ENCODE measurements at places on chromosomes 1 and 21.

- no peak for DNase-seq
These were observed 376.7 kb upstream of the ADGRL2 start for GRCh38 chr1:81424061-81424460.

DNA sequence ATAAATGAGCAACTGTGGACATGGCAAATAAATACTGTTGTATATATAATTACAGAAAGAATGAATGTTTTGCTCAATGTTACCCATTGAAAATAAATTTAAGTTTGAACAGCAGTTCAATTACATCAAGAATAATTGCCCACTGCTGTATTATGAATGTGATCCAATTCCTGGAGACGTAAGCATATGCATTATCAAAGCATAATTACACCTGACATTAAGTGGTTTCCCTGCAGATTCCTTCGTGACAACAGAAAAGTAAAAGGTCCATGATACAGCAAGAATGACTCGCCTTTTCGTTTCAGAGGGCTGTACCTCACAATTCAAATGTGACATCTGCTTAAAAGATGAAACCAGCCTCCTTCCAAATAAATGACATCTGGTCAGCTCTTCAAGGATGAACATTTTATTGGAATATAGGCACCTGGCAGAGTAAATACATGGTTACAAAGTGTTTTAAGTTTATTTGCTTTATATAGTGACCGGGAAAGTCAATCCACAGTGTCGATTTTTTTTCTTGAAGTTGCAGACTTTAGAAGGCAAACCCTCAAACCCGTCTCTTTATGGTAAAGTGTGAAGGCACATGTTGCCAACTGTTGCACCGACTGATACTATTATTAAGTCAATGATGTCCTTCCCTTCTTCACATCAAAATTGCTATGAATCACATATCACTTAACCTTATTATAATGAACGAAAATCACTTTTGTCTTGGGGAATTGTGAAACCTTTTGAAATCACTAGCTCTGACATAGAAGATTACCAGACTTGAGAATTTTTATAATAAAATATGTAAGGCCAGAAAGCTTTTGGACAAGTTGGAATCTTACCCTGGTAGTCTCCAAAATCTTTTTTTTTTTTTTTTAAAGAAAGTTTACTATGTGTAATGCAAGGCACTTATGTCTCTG is 36.2 kb upstream of the EDEM3 start:
- DNase-seq, result no peak

GRCh38 chr1:160078512-160079195 is 2.7 kb upstream of the KCNJ9 start:
- DNase-seq, result peak; percentile 52

- DNase-seq, result no peak
These were observed 184.4 kb downstream of the SIPA1L2 start for GRCh38 chr1:232445361-232446106.

DNA sequence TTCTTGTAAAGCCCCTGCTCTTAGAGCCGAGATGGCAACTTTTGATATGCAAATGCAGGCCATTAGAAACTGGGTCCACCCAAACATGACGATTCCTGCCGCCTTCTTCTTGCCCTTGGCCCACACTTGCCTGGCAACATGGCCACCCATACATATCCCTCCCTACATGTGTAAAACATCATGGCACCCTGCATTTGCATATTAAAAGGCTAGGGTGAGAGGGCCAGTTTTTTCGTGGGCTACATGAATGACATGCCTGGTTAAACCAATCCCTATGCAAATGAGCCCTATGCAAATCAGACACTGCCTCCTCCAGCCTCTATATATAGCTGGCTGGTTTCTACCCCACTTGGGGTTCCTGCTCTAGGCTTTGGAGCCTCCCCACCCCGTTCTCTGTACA is 18.8 kb downstream of the PLA2G2A start:
- no peak for DNase-seq

DNA sequence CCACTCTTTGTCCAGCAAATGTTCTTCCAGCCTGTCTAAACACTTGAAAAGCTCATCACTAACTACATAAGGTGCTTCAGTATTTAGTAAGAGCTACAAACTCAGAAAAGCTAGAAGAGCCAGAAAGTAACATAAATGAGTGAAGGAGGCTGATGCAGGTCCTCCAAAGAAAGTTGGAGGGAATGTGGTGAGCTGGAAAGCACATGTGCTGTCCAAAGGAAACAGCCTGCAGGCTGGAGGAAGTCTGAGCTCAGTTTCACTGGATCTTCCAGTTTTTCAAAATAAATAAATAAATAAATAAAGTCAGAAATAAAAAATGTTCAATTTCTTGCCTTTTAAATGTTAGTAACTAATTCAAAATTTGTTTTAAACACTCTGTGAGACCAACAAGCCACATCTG is 25.5 kb downstream of the ZC3H11B start:
- DNase-seq, result no peak

- DNase-seq, result no peak
These were observed 33.1 kb upstream of the EXOSC10 start for GRCh38 chr1:11132563-11133293.

- DNase-seq, result no peak
These were observed 42.8 kb downstream of the SMG7 start for GRCh38 chr1:183515002-183515689.

DNA sequence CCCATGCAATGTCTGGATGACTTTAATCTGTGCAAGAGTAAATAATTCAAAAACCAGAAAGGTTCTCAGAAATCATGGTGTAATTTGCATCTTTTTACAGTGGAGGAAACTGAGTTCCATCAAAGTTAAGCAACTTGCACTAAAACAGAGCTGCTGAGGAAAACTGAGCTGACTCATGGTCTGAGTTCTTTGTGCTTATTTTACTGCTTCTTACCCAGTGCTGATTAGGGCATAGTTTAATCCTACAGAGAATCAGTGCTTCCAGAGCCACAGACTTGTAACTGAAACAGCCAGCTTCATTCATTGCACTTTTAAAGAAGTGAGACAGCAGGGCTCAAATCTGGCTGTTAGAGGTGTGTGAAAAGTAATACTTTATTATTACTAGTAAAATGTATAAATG is 10.9 kb upstream of the RWDD3 start:
- DNase-seq, result no peak

- no peak for DNase-seq
These were observed 2.2 kb upstream of the ATP1A4 start for GRCh38 chr1:160149233-160149632.

DNA sequence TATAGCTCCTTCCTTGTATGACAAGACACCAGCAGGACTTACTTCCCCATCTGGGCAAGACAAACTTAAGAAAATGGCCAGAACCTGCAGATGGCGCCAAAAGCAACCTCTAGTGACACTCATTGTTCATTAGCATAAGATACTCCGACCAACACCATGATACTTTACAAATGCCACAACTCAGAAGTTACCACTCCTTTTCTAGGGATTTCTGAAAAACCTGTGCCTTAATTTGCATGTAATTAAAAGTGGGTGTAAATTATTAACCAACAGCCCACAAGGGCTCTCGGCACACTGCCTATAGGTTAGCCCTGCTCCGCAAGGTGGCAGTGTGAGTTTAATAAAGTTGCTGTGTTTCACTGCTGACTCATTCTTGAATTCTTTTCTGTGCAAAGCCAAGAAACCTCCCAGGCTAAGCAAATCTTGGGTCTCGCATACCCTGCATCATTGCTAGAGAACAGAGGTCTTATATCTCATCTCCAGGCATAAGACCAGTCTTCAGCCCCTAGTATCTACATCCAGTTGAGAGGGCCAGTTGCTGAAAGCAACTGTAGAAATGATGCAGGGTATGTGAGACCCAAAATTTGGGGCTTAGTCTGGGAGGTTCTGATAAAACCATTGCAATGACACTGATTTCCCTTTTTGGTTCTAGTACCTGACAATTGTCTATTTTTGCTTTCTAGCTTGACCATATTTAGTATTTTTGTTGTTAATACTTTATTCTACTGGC is 86.4 kb downstream of the FAF1 start:
- peak; percentile 59 for DNase-seq
